A549 treated with RU486 at 1 μM for 4 hours (cell line): ENCODE measurements at places on chromosomes 12 and 14. TPM values are rescaled to one million over a fixed set of nuclear protein-coding genes. Genes with fewer than 3 reads are reported as not detected.

Gene STXBP6
- total RNA-seq, result 1.6 to 2.2 TPM (median 1.9 TPM) in 5 replicates

Gene FGF23
- total RNA-seq, result not detected in 5 replicates

Gene MON2
- total RNA-seq, result 8.2 to 17.1 TPM (median 15.2 TPM) in 5 replicates

Gene RAD52
- 6.3 to 11.2 TPM (median 10.1 TPM) in 5 replicates for total RNA-seq

Gene KCNH5
- 0.03 TPM in 1 of 5 replicates, not detected in the others for total RNA-seq

Gene RAD9B
- 0.11 to 0.42 TPM (median 0.31 TPM) in 4 of 5 replicates, not detected in the other for total RNA-seq

Gene RNU4-1
- total RNA-seq, result not detected in 5 replicates

Gene BDKRB2
- 2.1 to 3.6 TPM (median 3.2 TPM) in 5 replicates for total RNA-seq

Gene NR4A1
- total RNA-seq, result 28.1 to 48.1 TPM (median 36.7 TPM) in 5 replicates

Gene TMEM179
- total RNA-seq, result 0.16 to 0.46 TPM (median 0.35 TPM) in 5 replicates

Gene TAS2R30
- total RNA-seq, result not detected in 5 replicates

Gene SLC4A8
- 1.0 to 1.6 TPM (median 1.3 TPM) in 5 replicates for total RNA-seq
